ENCODE measurements at places on chromosomes 16 and 17.

DNA sequence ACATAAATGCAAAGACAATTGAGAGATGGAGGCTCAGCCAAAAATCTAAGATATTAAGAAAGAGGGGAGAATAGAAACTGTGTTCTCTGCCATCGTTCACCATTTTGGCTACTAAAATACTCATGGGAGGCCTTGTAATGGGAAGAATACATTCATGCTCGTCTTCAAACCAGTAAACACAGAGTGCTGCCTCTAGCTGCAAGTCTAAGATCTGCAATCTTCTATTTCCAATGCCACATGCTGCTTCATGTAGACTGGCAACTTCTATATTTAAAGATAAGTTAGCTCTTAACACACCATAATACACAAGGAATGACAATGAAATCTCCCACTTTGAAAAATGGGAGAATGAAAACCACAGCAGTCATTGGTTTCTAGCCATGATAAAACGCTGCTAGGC is 387.3 kb downstream of the HS3ST3B1 start:
- DNase-seq: no peak

DNA sequence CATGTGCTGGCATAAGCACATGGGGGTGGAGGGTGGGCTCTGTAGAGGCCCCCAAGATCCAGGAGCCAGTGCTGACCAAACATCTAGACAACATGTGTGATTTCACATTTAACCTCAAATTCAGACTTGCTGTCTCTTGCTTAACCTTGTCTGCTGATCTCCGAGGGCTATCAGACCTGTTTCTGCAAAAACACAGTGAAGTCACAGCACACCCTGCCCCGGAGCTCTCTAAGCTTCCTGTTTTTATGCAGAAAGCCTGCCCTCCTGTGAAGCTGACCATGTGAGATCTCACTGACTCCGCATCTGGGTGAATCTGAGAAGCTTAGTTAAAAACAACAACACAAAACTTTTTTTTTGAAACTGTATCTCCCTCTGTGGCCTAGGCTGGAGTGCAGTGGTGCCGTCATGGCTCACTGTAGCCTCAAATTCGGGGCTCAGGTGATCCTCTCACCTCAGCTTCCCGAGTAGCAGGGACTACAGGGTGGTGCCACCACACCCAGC is 6.6 kb upstream of the DPEP2 start:
- DNase-seq: no peak

DNA sequence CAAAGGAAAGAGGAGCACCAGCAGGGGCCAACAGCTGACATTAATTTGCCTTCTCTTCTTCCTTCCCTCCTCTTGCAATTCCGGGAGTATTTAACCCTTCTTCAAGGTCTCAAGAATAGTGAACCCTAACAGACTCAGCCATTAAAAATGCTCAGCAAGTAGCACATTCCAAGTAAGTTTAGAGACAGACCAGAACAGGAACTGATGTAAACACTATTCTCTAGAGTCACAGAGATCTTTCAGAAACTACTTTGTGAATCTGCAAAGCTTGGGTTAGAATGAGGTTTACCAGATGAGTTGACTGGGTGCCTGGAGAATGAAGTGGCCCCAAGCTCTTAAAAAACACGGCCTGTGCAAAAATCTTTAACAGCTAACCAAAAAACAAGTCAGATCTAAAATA is 50.9 kb downstream of the TEX2 start:
- DNase-seq: no peak

- DNase-seq: no peak
These were observed 157.3 kb downstream of the ZFHX3 start for GRCh38 chr16:72890587-72890986.

DNA sequence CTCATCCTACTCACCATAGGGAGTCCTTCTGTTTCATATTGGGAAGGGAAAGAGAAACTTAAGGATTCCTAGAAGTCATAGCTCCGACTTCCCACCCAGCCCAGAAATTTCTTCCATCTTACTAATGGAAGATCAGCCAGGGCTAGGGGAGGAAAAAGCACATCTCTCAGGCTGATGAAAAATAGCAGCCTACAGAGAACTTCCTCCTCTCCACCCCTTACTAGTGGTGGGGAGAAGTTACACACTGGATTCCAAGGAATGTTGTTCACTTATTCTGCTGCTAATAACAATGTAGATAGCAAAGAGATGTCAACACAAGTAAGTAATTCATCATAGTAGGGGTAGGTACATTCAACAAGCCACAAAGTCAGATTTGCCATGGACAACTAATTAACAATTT is 94.4 kb downstream of the SPACA3 start:
- no peak for DNase-seq

DNA sequence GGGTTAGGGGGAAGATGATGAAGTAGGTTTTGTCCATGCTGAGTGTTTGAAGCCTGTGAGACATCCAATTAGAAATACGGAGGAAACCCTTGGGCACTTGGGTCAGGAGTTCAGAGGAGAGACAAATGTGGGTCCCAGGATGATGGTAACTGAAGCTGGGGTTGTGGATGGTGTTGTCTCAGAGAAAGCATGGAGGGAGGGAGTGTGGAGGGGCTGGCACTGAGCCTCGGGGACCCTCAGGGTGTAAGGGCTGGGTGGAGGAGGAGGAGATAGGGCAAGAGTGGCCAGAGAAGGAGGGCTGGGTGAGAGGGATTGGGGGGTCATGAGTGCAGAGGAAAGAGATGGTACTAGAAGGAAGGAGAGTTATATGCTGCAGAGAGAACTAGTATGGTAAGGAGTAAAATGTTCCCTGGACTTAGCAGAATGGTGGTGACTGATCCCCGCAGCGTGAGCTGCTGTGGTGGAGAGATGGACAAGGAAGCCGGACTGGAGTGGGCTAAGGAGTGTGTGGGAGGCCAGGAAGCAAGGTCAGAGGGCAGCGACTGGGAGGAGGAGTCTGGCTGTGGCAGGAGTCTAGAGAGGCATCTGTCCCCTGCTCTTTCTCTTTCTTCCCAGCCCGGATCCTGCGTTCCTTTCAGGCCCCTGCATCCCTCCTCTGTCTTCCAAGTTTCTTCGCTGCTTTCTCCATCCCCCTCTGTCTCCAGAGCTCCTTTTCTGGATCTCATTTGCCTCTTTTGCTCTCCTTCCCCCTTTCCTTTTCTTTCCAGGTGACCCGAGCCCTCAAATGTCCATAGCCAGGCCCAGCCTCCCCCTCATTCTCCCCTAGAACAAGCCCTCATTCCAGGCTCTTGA is 3.9 kb upstream of the COL1A1 start:
- no peak for DNase-seq

GRCh38 chr17:77425791-77426641 is 285.2 kb downstream of the SEC14L1 start:
- no peak for DNase-seq

DNA sequence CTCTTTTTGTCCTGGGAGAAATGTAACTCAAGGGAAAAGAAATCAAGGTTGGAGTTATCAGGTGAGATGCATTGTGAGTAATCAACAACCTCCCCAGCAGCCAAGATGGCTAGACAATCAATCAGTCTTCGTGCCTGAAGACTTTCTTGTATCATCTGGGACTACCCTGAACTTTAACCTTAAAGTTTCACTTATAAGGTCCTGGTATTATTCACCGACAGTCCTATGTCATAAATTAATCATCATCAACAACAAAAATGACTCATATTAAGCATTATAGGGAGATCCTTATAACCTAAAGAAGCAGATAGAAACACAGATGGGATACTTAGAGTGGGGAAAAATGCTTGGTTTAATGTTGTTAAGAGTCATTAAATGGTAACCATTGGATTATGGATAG is 7.7 kb upstream of the TEKT3 start:
- no peak for DNase-seq

DNA sequence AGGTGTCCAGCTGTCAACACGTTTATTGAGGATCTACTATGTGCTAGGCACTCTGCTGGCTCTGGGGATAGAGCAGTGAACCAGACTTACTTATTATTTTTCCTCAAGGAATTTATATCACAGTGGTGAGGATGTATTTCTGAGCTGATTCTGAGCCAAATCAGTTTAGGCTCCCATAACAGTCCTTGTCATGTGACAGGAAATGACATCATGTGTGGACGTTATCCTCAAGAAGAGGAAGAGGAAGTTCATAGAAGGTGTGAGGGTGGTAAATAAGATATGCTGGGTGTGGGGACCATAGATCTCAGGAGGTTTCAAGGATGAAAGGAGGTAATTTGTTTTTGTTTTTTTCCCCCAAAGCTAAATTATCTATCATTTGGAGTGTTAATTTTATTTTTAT is 873.5 kb upstream of the EEF2KMT start:
- DNase-seq: no peak

GRCh38 chr17:306536-307294 is 45.9 kb downstream of the RPH3AL start:
- DNase-seq: no peak

DNA sequence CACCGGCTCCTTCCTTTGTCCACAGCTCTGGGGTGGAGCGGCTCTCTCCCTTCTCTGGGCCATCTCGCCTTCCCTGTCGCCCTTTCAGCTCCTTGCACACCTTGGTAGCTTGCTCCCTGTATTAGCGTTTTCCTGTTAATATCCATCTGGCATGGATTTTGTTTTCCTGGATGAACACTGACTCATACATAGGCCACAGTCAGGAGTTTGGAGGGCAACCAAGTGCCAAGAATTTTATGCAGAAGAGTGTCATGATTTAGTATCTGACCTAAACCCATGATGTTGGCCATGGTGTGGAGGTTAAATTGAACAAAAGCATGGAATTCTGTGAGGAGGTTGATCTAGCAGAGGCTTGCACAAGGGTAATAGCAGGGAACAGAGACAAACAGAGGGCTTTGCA is 180.9 kb downstream of the AIPL1 start:
- DNase-seq: no peak

DNA sequence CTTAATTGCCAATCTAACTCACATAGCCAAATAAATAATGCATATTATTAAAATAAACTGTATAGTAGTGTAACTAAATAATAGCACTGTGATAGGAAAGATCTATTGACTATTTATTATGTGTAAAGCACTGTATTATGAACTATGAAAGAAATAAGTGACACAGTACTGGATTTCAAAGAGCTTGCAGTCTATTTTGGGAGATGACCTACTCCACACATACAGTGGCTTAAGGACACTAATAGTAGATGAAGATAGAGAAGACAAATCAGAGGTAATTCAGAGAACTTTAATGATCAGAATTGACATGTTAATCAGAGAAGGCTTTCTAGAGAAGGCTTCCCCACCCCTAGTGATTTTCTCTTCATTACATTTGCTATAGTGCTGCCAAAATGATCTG is 14.6 kb downstream of the LASP1NB start:
- no peak for DNase-seq

DNA sequence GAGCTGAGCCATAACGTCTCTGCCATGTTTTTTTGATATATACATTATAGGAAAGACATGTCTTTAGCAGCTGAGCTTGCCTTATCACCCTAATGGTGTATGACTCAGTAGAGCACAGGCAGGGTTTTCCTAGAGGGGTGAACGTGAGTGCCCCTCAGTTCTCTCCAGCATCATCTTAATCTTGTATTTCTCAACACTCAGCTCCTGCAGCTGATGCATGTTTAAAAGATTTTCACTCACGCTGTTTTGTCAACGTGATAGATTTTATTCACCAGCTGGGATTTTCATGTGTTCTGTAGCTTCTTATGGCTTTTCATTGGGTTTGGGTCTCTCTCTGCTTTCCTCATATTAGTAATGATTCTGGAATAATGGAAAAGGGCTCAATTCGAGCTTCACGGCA is 186.0 kb upstream of the PMFBP1 start:
- DNase-seq: no peak

DNA sequence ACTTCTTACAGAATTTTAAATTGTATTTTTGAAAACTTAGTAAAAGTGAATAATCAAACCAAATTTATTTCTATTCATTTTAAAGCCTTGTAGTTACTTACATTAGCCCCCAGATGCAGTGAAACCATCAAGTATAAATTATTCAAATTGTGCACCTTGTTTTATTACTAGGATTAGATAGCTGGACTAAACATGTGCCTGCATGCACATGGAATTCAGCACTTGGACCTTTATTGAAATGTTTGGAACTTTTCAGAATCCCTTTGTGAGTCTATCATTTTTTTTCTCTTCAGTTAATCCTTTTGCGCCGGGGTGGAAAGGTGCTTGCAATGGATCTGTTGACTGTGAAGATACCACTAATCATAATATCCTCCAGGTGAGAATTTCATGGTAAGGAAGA is 4.7 kb downstream of the ZPBP2 start:
- no peak for DNase-seq

GRCh38 chr17:58932956-58933355 is 173.7 kb downstream of the TRIM37 start:
- no peak for DNase-seq

- no peak for DNase-seq
These were observed 1.7 kb upstream of the KPNA2 start for GRCh38 chr17:68033636-68034451.

DNA sequence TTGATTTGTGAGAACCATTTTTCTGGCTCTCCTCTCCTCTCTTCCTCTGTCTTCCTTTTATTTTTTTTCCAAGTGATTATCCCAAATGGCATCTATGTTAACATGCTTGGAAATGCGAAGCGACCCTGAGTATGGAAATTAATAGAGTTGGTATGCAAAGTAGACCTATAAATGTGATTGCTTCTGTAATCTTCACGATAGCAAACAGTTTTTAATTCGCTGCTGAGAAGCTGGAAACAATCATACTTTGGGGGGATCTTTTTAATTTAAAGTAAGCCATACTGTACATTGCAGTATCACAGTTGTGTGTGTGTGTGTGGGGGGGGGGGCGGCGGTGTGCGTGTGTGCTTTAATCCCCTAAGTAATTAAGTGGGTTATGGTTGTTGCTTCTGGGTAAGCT is 233.3 kb downstream of the CDH13 start:
- DNase-seq: no peak

DNA sequence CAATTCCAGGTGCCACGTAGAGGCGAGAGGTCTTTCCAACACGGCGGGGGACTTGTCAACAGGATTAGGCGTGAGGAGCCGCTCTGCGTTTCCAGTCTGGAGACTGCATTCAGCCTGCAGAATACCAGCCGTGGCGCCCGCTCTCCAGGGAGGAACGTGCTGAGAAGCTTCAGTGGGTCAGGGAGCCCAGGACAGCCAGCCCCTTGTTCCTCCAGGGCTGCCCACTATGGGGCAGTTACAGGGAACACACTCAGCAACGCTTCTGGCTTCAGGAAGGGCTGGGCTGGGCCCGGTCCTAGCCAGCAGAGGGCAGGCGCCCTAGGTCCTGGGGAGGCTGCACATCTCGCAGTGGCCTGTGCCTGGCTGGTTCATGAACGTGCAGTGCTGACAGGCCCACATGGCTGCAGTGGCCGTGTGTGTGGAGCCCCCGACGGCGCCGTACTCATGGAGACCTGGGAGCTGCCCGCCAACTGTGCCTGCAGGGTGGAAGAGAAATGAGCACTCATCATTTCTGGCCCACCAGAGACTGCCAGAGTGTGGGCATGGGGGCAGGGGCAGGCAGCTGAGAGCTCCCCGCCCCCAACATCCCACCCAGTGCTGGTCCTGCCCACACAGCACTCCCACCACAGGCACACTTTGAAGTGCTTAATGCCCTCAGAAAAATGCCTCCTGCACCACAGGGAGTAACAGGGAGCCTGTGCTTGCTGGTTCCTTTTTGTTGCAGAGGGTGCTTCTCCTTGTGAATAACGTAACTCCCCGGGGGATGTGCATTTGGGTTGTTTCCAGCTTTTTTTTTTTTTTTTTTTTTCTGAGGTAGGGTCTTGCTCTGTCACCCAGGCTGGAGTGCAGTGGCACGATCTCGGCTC is 7.0 kb upstream of the FAAP100 start:
- DNase-seq: no peak
